ENCODE measurements at places on chromosomes 2 and 18.

GRCh38 chr18:37175727-37176620 is 347.0 kb downstream of the KIAA1328 start:
- DNase-seq, result no peak

DNA sequence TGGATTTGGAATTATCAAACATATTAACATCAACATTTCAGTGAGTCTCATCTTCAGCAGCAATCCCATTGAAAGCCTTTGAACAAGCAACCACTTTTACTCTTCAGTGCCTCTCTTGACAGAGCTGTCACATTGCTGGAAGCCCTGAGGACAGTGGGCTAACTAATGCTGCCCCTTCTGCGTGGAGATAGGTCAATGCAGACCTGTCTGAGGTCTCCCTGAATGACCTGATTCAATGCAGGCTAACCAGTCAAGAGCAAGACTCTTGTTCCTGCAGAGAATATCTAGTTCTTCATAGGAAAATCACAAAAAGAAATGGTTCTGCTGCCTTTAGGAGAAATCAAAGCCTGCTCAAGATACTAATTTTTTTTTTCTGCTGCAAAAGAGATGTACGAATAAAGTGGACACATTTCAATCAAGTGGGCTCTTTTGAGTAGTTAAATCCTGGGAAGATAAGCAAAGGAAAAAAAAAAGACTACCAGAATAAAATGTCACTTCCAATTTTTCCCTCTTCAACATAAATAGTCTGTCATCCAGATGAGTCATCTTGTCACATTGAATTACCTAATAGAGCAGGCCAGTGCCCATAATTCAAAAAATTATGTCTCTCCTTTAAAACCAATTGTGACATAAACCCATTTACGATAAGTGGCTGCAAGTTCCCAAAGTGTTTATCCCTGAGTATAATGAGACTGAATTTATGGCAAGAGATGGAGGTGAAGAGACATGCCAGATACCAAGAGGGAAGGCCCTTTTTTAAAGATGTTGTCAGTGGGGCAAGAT is 1269.0 kb upstream of the DDX18 start:
- no peak for DNase-seq

DNA sequence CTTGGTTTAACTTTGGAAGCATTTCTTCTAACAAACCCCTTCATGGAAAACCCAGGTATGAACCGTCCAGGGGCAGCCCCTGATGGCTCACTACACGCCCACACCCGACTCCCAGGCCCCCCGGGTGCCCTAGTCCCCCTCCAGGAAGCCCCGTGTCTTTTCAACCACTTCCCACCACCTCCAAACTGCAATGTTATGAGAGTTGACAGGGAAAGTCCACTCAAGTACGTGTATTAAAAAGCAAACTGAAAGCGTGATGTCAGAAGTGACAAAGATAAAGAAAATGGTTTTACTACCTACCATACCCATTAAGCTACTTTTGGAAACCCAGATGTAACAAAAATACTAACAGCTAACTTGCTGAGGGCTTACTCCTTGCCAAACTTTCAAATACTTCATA is 51.5 kb downstream of the L3MBTL4 start:
- DNase-seq, result no peak

DNA sequence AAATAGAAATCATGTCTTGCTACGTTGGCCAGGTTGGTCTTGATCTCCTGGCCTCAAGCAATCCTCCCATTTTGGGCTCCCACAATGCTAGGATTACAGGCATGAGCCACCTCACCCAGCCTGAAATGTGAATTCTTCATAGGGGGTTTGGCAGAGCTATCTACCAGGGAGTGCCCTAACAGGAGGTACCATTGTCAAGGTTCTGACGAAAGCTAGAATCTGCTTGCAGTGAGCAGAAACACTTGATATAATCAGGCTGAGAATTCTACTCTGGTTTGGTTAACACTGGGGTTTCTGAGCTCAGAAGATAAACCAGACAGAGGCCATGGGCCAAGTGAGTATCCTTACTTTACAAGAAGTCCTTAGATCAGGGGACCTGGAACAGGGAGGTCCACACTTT is 7.2 kb upstream of the LAMA3 start:
- no peak for DNase-seq

GRCh38 chr2:208033701-208034502 is 8.6 kb upstream of the PLEKHM3 start:
- DNase-seq, result no peak

DNA sequence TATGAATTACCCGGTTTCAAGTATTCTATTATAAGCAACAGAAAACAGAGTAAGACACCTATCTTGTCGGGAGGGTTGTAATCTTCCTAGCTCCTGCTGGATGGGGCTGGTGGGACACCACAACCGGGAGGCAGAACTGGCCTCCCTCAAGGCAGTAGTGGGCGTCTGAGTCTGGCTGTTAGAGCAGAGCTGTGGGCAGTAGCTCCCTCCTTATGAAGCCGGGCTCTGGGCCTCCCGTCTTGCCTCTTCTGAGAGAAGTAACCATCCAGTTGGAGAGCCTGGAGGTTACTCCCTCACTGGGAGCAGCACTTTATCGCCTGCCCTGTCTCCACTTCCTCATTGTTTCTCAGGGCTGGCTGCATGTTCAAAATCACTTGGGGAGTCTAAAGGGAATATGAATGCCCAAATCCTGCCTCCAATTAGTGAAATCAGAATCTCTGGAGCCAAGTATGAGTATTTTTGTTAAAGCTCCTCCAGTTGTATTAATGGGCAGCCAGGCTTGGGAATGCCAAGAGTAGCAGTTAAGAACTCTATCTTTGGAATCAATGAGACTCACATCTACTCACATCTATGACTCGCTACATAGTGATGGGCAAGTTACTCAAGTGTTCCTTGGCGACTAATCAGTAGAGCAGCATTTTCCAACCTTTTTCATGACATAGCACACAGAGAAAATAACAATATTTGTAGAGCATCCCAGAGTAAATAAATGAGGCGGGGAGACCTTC is 27.3 kb upstream of the NRP2 start:
- no peak for DNase-seq

GRCh38 chr2:55986700-55987440 is 63.3 kb upstream of the EFEMP1 start:
- no peak for DNase-seq

DNA sequence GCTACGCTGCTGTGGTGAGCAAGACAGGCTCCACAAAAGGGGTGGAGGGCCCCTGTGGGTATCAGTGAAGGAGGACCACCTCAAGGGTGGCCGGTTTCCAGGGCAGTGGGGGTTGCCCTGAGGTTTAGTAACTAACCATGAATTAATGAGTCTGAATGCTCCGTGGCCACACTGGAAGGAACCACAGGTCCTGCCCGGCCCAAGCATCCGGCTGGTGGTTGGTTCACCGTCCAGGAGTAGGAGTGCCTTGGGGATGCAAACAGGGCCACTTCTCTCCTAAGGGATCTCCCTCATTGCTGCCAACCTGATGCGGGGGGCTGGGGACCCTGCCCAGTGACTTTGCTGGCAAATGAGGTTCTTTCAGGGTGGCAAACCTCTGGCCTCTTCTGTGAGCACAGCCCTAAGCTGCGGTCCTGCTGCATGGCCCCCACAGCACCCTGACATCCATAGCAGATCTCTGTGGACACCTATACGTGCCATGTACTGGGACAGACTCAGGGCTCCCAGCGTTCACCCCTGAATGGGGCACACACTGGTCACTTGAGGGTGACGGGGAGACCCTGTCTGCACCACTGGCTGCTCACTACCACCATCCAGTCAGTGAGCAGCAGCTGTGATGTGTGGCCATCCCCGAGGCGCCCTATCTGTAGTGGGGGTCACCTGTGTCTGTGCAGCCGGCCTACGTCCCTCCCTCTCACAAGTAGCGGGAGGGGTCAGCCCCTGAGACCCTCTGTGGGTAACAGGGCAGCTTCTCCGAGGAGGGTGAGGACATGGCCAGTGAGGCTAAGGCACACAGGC is 41.6 kb downstream of the HS6ST1 start:
- DNase-seq, result no peak

DNA sequence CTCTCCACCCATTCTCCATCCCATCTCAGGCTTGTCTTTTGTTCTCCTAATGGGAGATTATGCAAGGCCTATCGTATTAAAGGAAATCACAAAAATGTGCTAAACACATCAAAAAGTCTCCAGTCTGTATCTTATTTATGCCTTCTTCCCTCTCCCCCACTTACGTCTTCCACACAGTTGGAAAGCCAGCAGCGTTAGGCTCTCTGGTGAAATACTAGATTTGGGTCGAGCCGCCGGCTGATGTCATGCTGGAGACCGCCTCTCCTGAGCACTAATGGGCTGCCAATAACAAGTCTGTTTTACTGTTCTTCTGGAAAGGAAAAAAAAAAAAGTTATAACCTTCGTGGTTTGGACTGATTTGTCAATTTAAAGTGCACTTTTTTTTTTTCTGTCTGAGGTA is 182.7 kb upstream of the SIX2 start:
- DNase-seq, result no peak

DNA sequence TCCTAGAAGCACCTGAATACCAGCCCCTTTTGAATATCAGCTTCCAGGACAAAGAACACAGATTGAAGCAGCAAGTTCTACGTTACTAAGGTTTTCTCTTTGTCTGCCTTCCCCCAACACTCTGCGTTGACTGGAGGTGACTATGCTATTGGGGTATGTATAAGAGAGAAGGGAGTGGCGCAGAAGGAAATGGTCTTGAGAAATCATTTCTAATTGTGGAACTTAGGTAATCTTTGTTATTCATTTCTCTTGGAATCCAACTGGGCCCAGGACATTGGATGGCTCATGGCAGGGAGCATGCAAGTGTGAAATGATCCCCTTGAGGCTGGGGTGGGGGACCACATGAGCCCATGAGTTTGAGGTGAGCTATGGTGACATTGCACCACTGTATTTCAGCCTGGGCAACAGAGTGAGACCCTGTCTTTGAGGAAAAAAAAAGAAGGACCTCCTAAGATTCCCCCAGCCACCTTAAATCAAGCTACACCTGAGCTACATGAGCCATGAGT is 29.7 kb downstream of the XDH start:
- DNase-seq, result no peak

DNA sequence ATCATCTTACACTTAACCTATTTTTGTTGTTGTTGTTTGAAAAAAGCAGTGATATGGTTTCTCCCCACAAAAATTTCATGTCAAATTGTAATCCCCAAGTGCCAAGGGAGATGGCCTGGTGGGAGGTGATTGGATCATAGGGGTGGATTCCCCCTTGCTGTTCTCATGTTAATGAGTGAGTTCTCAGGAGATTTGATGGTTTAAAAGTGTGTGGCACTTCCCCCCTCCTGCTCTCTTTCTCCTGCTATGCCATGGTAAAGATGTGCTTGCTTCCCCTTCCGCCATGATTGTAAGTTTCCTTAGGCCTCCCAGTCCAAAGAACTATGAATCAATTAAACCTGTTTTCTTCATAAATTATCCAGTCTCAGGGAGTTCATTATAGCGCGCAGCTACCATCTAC is 1362.7 kb upstream of the FAM98A start:
- DNase-seq, result no peak

DNA sequence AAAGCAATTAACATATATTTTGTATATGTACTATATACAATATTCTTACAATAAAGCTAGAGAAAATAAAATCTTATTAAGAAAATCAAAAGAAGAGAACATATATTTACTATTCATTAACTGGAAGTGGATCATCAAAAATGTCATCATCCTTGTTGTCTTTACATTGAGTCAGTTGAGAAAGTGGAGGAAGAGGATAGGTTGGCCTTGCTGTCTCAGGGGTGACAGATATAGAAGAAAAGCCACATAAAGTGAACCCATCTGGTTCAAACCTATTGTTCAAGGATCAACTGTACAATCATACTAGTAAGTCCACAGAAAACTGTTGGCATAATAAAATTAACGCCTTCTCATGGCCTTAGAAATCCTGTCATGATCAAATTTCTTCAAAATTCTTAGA is 26.6 kb downstream of the SESTD1 start:
- no peak for DNase-seq

- DNase-seq, result no peak
Measured at GRCh38 chr2:129152514-129152913, 827.0 kb upstream of the RAB6C start.

DNA sequence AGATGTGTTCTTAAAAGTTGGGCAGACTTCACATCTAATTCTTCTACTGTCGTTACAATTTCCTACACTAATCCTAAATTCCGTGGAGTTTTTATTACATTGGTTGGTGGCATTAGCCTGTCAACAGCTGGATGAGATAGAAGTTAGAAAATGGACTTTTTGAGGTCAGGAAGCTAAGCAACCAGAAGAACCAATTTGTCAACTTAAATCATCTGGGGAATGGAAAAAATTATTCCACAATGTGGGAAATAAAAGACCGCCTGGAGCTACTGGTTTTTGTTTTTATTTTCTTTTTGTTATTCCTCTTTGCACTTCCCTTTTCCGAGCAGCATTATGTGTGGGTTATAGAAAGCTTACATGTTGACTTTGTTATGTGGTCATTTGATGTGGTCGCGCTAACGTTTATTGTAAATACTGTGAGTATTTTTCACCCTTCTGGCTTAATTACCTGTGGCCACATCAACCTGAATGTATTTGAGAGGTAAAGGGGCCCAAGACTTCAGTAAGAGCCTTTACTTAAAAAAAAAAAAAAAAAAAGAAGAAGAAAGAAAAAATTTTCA is 75.3 kb downstream of the PTPRM start:
- DNase-seq, result no peak

- no peak for DNase-seq
Measured at GRCh38 chr2:102724016-102724490, 37.8 kb upstream of the TMEM182 start.

DNA sequence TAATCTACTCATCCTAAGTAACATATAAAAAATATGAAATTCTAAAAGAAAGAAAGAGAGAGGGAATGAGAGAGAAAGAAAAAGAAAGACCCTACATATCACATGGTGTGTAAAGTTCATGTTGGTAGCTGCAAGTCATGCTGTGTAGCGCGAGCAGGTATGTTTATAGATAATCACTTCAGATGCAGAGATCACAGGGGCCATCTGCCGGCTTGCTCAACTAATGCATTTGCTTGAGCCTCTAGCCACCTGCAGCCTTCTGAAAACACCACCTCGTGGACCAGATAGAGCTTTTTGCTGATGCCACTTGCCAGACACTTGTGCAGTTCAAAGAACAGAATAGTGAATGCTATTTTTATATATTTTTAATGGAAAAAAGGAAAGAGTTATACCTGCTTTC is 37.6 kb downstream of the CDH7 start:
- no peak for DNase-seq

- DNase-seq, result no peak
Measured at GRCh38 chr2:143132355-143132754, 3.1 kb downstream of the ARHGAP15 start.

DNA sequence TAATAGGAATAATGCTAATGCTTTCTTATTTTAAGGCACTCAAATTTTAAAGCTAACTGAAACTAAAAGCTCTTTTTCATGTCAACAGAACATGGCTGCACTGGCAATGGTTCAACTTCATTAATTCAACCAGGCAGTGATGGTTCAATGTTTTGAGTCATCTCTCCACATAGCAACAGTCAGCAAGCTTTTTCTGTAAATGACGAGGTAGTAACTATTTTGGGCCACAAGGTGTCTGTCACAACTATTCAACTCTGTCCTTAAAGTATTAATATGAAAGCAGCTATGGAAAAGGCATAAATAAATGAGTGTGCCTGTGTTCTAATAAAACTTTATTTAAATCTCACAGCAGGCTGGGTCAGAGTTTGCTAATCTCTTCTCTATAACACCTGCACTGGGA is 1425.6 kb upstream of the PIK3C3 start:
- DNase-seq, result no peak

- DNase-seq, result no peak
Measured at GRCh38 chr2:74267068-74267467, 68.7 kb downstream of the MTHFD2 start.

GRCh38 chr2:99480390-99480789 is 9.4 kb downstream of the REV1 start:
- DNase-seq, result no peak

- no peak for DNase-seq
Measured at GRCh38 chr18:48186131-48186766, 222.9 kb downstream of the ZBTB7C start.

- DNase-seq, result no peak
Measured at GRCh38 chr2:239295377-239296019, 105.3 kb downstream of the HDAC4 start.
